ENCODE measurements at places on chromosomes 2 and 18. TPM values are rescaled to one million over a fixed set of nuclear protein-coding genes. Genes with fewer than 3 reads are reported as not detected.

GRCh38 chr2:159605441-159606178, 10.7 kb downstream of the BAZ2B start:
- DNase-seq, result no peak

DNA sequence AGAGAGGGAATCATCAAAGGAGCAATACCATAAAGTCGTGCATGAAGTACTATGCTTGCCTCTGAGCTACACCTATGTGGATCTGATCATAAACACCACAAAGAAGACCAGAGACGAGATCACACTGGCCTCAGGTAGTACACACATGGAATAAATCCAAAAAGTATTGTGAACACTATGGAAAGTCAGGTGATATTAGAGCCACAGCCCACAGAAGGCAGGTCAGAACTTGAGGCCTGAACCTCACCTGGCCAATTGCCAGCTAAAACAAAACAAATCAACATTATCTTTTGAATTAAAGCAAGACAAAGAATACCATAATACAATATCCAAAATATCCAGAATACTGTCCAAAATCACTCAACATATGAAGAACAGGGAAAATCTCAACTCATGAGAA, 371.1 kb downstream of the NCKAP5 start:
- DNase-seq, result no peak

DNA sequence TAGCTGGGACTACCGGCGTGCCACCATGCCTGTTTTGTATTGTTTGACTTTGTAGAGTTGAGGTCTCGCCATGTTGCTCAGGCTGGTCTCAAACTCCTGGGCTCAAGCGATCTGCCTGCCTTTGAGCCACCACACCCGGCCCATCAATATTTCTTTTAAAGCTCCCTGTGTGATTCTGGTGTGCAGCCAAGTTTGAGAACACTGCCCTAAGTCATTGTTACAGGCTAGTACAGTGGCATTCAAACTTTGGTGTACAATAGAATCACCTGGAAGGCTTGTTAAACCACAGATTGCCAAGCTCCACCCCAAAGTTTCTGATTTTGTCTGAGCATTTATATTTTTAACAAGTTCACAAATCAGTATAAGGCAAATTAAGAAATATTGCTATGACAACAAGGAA, 99.9 kb downstream of the RBBP8 start:
- DNase-seq, result no peak

The TRIM43 gene
- not detected for total RNA-seq

- DNase-seq, result no peak
Measured at GRCh38 chr2:105522645-105523044, 123.8 kb upstream of the FHL2 start.

- no peak for DNase-seq
Measured at GRCh38 chr2:70939001-70939838, 3.5 kb downstream of the ATP6V1B1 start.

DNA sequence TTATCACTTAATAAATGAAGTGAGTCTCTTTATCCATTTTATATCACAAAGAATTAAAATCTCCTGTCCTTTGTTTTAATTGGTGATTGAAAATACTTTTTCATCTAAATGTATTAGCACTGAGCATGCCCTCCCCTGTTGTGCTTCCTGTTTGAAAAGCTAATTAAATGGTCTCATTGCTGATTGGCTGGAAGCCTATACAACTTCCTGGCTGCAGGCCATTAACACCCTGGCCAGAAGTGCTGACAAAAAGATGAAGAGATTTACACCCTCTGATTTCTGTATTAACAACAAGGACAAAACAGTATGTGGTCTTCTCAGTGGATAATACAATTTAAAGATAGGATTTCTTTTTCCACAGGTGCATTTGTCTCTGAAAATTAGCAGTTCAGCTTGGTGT, 548.0 kb downstream of the DCC start:
- no peak for DNase-seq

GRCh38 chr2:42844901-42845821, 52.8 kb upstream of the HAAO start:
- no peak for DNase-seq

GRCh38 chr2:202771336-202771735, 100.2 kb downstream of the ICA1L start:
- DNase-seq, result no peak

GRCh38 chr18:55401638-55402191, 186.3 kb downstream of the TCF4 start:
- no peak for DNase-seq

GRCh38 chr2:10771786-10772185, 40.8 kb downstream of the PDIA6 start:
- no peak for DNase-seq

- no peak for DNase-seq
Measured at GRCh38 chr2:26455670-26456439, 22.1 kb downstream of the OTOF start.

DNA sequence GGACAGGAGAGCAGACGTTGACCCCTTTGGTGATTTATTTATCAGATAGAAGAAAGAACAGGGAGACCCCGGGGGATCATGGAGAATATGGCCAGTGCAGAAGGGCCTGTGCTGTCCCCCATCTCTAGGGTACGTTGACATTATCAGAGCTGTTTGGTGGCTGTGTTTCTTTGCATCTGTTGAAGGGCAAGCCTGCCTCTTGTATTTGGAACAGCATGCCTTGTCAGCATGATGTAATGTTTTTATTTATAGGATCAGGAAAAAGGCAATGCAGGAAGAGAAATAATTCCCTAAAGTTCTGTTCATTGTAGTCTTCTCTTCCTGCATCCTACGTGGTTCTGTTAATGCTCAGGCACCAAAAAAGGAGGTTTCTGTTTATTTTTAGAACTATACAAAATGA, 49.8 kb upstream of the CABYR start:
- DNase-seq, result no peak

GRCh38 chr2:182144776-182145165, 159.1 kb downstream of the PPP1R1C start:
- DNase-seq, result no peak
